ENCODE measurements at places on chromosomes 3 and 15.

DNA sequence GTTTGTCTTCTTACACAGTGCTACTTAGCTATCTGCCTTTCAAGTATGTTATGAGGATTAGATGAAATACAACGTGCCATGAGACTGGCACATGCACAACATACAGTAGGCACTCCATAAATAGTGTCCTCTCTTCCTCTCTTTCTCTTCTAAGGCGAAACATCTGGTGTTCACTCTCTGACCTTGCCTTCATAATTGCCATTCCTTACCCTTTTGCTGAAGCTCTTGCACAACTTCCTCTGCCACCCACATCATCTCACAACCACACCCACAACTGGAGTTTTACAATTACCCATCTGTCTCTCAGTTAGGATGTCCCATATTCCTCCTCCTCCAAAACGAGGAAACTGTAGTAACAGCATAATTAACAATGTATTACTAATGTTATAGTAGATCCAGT, 26.4 kb upstream of the ACP3 start:
- peak; percentile 89 for DNase-seq

DNA sequence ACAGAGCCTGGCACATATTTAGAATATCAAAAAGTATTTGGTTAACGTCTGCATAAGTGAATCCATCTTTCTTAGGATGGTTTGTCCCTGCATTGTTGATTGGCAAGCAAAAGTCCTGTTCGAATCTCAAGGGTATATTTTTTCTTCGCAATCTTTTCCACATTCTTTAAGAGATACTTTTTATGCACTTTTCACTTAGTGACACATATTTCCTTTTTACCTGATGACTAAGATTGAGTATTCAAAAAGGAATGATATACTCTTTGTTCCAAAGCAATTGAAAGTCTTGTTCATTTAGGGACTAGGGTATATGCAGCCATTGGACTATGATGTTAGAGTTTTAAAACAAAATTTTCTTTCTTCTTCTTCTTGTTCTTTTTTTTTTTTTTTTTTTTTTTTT, 349.9 kb downstream of the NLGN1 start:
- no peak for DNase-seq

DNA sequence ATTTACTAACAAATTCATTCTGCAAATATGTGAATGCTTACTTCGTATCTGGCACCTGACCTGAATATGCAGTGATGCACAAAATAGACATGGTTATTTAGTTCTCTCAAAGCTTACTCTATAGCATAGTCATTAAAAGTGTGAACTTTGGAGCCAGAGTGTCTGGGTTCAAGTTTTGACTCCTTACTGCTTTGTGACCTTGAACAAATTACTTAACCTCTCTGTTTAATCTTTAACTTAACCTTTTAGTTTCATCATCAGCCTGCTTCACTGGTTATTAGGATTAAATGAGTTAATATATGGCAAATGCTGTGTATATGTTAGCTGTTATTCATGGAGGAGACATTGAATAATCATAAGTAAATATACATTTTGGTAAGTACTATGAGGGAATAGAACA, 12.1 kb upstream of the MGA start:
- DNase-seq = no peak

DNA sequence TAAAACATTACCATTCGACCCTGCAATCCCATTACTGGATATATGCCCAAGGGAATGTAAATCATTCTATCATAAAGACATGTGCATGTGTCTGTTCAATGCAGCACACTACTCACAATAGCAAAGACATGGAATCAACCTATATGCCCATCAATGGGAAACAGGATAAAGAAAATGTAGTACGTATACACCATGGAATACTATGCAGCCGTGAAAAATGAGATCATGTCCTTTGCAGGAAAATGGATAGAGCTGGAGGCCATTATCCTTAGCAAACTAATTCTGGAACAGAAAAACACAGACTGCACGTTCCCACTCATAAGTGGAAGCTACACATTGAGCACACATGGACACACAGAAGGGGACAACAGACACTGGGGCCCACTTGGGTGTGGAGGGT, 20.4 kb upstream of the PYDC2 start:
- DNase-seq = no peak

GRCh38 chr15:99921101-99921500, 187.9 kb upstream of the LYSMD4 start:
- DNase-seq = no peak

- no peak for DNase-seq
Observed at GRCh38 chr15:75314552-75315290, 21.1 kb upstream of the COMMD4 start.

DNA sequence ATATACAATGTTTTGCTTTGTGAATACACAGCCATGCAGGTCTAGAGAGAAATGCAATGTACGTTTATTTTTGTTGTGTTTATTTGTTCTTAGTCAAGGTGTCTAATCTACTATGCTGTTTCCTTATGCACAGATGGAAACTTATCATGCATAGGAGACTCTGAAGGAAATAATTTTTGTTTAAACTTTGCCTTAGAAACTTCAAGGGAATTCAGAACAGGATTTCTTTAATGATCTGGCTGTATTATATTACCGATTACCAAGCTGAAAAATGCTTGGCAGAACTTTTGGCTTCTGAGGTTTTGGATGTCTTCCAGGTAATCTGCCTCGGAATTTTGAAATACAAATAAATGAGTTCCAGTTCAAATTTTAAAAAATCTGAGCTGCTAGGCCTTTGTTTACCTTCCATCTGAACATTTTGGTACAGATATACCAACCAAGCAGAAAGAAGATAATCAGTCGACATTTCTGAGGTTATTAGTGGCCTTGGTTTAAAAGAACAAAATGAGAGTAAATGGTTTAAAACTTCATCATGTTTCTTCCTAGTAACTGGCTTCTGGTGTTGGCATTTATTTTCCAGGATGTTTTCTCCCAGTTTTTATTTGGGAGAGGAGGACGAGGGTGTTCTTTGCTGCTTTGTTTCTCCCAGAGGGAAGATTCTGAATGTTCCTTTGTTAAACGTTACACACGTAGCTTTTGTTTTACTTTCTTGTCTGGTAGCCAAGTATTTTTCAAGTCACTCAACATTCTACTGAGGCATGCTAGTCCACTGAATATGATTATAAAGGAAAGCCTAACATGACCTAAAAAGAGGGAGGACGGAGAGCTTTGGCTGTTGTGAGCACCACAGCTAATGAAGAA, 421.8 kb upstream of the TBL1XR1 start:
- DNase-seq = no peak

DNA sequence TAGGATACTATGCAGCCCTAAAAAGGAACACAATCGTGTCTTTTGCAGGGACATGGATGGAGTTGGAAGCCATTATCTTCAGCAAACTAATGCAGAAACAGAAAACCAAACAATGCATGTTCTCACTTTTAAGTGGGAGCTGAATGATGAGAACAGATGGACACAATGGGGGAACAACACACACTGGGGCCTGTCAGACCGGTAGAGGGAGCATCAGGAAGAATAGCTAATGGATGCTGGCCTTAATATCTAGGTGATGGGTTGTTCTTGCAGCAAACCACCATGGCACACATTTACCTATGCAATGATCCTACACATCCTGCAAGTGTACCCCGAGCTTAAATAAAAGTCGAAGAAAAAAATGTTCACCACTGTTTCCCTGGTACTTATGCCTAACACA, 17.5 kb downstream of the SENP7 start:
- no peak for DNase-seq

All from inflammatory macrophage treated with lipopolysaccharide for 4 hours (primary cell).